ENCODE measurements at places on chromosomes 7 and 10.

- no peak for DNase-seq
Measured at GRCh38 chr10:60963441-60964256, 19.7 kb upstream of the RHOBTB1 start.

DNA sequence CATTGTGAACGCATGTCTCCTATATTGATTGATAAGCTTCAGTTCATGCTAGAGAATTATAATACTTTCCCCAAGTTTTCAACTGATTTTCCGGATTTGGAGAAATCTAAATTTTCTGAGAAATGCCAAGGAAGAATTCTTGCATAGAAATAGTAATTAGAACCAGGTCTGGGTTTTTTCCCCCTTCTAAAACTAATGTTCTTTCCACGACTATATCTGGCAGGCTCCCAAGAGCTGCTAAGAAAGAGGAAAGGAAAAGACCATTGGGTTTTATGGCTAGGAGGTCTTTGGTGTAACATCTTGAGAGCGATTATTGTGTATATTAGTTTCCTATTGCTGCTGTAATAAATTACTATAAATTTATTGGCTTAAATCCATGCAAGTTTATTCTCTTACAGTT, 71.8 kb upstream of the CACNB2 start:
- DNase-seq, result no peak

GRCh38 chr10:92697663-92698511, 8.1 kb downstream of the HHEX start:
- no peak for DNase-seq

- no peak for DNase-seq
Measured at GRCh38 chr7:99679400-99680191, at the start of gene CYP3A5. Gene CYP3A5, minus strand, starts transcription at chr7:99679996. Its CDS starts 100 bp downstream, at chr7:99679896.
